CD4-positive, alpha-beta T cell treated with Interleukin-15 for 4 hours (primary cell): ENCODE measurements at places on chromosomes 2 and 18.

GRCh38 chr2:149290662-149291061, 39.7 kb upstream of the LYPD6 start:
- DNase-seq: no peak

- DNase-seq: no peak
Measured at GRCh38 chr2:172232708-172233396, 130.2 kb upstream of the DLX2 start.

DNA sequence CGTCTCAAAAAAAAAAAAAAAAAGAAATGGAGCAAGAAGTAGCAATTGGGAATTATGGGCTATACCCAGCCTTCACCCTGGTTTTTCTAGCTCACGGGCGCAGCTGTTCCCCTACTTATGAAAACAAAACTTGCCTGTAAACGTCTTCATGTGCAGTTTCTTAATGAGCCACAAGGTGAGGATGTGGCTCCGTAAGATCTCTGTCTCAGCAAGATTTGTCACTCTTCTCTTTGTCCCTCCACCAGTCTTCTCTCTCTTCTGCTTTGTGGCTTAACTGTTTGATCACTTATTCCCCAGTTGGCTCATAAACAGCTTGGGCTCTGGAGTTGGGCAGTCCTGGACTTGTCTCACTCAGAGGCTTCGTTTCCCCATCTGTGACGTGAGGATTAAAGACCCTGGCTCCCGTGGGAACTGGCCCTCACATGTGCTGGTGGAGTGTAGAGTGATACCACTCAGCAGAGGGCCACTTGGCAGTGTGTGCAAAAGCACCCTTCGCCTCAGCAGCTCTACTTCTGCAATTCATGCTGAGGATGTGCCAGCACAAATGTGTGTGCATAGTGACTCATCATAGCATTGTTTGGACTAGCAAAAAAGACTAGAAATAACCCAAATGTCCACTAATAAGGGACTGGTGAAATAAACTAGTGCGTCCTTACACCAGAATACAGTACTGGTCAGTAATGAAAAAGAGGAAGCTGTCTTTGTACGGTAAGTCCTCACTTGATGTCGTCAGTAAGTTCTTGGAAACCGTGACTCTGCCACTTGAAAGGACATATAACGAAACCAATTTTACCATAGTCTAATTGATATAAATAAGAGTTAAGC, 8.7 kb downstream of the CEP68 start:
- DNase-seq: peak; percentile 60

DNA sequence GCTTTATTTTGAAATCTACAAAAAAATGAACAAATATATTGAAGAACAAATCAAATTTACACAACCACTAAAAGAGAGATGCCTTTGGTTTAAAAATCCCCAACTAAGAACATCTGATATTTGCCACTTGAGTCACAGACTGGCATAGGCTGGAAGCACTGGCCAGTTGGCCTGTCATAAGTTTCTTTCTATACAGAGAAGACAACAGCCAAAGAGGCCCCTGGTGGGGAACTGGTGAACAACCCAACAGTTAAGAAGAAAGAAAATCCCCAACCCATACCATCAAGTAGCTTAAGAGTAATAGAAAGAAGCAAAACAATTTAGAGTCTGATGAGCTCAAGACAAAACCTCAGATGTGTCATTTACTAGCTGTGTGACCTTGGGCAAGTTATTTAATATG, 45.5 kb downstream of the OSR1 start:
- no peak for DNase-seq

DNA sequence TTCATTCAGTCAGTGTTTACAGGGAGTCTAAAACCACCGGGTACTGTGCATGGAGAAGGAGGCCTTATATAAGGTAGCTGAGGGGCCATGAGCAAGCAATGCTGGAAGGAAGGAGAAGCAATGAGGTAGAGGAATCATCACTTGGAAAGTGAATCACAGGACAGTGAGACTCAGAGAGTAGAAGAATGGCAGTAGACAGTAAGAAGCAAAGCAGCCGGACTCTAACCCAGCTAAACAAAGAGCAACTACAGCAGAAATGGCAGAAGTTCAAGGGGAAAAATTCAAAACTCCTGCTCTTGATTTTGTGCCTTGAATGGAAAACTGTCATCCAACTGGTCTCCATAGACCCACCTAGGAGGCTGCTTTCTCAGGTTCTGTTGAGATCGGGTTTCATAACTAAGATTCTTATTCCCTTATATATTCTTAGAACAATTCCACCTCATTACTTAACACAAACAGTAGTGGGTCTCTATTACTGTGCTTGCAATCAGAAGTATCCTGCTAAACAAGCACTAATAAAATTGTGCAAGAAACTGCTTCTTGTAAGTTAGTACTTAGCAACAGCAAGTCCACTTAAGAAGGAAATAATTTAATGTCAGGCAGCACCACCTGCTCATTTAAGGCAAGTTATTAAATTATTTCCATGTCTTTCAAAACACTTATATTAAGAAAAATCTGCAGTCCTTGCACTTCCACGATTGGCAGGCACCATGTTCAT, 68.0 kb downstream of the RBMS1 start:
- no peak for DNase-seq

DNA sequence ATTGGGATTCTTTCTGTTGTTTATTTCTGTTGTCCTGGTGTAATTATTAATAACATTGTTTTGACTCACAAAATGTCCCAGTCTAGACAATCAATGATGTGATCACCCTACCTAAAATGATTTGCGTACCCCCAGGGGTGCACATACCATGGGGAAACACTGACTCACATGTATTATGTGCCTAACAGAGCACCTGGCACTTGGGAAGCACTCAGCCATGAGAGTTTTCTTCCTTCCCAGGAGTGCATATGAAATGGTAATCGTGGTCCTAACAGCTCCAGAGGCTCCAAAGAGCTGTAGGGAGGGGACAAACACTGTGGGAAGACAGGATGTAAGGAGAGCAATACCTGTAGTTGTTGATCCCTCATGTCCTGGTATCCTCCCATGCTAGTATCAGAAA, 187.8 kb upstream of the ERBB4 start:
- DNase-seq: no peak

DNA sequence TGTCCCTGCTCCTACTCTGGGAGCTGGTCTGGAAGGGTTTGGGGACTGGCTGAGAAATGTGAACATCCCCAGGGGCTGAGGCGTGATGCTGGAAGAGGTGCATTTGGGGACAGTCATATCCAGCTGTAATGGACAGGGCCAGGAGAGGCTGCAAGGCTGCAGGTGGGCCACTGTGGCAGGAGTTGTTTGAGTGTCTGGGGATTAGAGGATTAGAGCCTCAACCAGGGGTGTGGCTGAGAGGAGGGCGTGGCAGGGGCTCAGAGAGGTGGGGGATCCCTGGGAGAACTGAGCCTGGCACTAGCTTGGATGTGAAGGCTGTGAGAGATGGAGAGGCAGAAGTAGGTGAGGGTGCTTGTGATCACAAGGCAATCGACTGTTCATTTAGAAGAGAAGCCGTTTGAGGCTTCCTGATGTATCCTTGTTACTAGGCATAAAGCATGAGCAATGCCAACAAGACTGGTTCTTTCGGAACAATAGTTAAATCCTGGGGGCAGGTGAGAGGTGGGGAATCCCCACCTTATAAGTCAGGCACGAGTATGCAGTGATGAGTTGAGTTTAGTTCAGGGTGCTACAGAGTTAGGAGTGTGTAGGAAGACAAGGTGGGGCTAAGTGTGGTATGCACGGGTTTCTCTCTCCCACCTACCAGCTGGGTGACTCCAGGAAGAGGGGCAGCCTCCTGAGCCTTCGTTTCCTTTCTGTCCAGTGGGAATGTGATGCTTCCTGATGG, 31.9 kb downstream of the SH3RF3 start:
- no peak for DNase-seq

GRCh38 chr2:73969356-73969755, 15.4 kb upstream of the TET3 start:
- DNase-seq: no peak

DNA sequence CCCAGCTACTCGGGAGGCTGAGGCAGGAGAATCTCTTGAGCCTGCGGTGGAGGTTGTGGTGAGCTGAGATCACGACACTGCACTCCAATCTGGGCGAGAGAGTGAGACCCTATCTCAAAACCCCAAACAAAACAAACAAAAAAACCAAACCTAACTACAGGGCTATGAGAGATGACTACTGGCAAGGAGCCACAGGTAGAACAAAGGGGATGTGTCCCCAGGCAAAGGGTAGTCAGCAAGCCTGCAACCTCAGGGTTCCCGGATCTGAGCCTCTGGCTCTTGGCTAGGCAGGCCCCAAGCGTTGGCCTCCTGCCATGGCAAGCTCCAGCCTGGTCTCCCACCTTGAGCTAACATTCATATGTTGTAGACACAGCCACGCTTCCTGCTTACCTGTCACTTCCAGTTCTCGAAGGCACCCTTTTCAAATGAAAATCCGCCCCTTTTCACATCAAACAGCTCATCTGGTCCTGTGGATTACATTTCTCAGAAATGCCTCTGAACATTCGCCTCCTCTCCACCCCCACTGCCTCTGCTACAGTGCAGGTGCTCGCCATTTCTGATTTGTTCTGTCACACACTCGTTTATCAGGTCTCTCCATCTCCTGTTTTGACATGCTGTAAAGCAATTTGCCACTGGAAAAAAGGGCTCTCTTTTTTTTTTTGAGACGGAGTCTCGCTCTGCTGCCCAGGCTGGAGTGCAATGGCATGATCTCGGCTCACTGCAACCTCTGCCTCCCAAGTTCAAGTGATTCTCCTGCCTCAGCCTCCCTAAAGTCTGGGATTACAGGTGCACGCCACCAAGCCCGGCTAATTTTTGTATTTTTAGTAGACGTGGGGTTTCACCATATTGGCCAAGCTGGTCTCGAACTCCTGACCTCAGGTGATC, 13.1 kb upstream of the ACTR3 start:
- DNase-seq: peak; percentile 88

DNA sequence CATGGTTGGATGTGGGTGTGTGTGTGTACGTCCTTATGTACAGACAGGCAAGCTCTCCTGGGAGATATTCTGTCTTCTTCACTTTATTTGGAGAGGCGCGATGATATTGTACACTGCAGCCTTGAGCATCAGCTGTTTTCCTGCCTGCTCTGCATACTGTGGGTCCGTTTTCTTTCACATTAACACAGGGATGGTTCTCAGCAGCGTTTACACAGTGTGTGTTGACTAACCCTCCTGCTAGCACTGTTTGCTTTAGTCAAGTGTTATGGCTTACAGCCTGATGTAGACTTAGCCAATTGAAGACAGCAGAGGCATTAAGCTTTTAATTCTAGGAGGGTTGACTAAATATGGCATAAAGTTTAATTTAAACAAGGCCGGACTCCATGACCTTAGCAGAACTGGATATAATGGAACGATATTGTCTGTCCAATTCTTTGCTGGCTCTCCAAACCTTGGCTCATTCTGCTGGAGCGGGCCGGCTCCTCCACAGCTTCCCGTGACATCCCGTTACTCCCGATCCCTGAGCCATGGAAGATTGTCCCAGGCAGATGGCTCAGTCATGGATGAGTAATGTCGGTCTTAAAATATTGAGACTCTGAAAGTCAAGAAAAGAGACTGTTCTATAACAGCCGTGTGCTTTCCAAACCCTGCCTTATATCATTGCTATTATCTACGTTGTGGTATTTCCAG, 134.7 kb downstream of the TPGS2 start:
- no peak for DNase-seq

GRCh38 chr18:74342416-74343043, 26.9 kb downstream of the C18orf63 start:
- DNase-seq: peak; percentile 38

- no peak for DNase-seq
Measured at GRCh38 chr2:171406044-171406443, 27.7 kb downstream of the METTL8 start.

DNA sequence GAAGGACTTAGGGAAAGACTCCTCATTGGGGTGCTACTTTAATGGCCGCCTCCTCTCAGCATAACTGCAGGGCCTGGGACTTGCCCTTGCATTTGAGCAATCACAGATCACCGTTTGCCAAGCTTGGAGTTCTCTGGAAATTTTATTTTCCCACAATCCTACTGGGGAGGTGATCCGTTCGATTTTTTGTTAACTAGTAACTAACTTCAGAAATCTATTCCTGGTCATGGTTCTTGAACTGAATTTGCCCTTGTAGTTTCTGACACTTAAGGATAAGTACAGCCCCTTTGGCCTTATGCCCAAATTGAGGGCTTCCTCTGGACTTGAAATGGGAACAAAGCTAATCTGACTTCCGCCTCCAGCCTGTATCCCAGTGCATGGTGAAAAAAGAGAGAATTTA, 60.5 kb upstream of the ST3GAL5 start:
- DNase-seq: no peak

DNA sequence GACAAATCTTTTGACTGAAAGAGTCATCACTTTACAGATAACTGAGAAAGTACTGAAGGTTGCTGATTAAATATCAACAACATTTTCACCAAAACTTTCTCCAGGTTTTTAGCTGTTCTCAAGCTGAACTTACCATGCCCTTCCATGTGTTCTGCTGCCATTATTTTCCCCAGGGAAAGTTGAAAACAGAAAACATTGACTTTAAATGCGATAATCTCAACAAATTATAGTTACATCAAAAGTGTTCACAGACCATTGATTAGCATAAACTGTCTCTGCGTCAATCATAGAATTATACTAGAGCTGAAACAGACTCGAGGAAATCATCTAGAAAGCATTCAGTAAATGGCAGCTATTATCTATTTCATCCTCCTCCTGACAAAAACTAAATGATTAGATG, 51.4 kb downstream of the TRAPPC8 start:
- no peak for DNase-seq

GRCh38 chr18:25503567-25504081, 151.7 kb upstream of the ZNF521 start:
- no peak for DNase-seq

DNA sequence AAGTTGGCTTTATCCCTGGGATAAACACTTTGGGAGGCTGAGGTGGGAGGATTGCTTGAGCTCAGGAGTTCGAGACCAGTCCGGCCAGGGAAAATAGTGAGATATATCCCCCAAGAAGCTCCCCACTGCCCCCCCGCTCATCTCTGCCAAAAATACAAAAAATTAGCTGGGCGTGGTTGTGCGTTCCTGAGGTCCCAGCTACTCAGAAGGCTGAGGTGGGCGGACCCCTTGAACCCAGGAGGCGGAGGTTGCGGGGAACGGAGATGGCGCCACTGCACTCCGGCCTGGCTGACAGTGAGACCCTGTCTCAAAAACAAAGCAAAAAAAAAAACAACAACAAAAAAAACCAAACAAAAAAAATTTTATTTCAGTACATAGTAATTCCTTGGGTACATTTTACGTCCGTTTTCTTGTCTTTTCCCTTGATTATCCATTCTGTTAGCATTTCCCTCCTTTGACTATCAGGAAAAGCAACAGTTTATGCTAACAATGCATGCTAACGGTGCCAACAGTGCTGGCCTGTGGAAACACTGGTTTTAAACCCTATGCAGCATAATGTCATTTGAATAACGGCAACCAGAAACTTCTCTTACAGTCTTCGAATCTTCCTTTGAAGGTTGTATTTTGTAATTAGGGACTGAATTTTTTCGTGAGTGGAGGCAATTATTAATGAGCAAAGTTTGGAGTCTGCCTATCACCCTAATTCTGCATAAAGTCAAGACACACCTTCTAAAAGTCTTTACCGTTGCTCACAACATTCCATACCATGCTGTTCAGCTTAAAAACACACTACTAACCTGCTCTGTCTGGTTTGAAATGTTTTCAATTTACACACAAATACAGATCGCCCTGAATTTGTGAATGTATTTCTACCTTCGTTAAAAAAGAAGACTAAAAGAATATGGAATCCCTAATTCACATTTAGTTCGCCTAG, 721 bp upstream of the MIB1 start:
- no peak for DNase-seq

- DNase-seq: no peak
Measured at GRCh38 chr2:129872446-129872845, 107.0 kb upstream of the RAB6C start.

- no peak for DNase-seq
Measured at GRCh38 chr18:56248610-56249235, 389.7 kb downstream of the TXNL1 start.
